Pericardium fibroblast (primary cell): ENCODE measurements at places on chromosomes 4 and X. TPM values are rescaled to one million over a fixed set of nuclear protein-coding genes. Genes with fewer than 3 reads are reported as not detected.

The ANK2 gene
- total RNA-seq: 30.0 and 37.6 TPM in 2 replicates

The SHOX gene
- total RNA-seq: not detected in 2 replicates

The SPANXA2 gene
- not detected in 2 replicates for total RNA-seq

The USP9X gene
- 37.0 and 46.4 TPM in 2 replicates for total RNA-seq

The HDX gene
- total RNA-seq: 0.82 and 1.9 TPM in 2 replicates

The TSPAN5 gene
- 42.0 and 43.2 TPM in 2 replicates for total RNA-seq

The PTCHD1 gene
- total RNA-seq: under 0.01 TPM in 1 of 2 replicates, not detected in the other

The MBTPS2 gene
- total RNA-seq: 6.8 and 7.4 TPM in 2 replicates

The FREM3 gene
- not detected in 2 replicates for total RNA-seq

The NLGN3 gene
- 0.23 and 1.6 TPM in 2 replicates for total RNA-seq

The BMPR1B gene
- total RNA-seq: 0.70 and 1.8 TPM in 2 replicates

The SLC9B1 gene
- 0.23 and 0.26 TPM in 2 replicates for total RNA-seq

The FAM184B gene
- 0.12 TPM in 1 of 2 replicates, not detected in the other for total RNA-seq

The NUDT10 gene
- 2.0 and 3.0 TPM in 2 replicates for total RNA-seq

The TMEM47 gene
- 35.8 and 38.6 TPM in 2 replicates for total RNA-seq

The PAGE1 gene
- not detected in 2 replicates for total RNA-seq

The NMU gene
- not detected in 2 replicates for total RNA-seq

The WNK3 gene
- 1.2 and 1.4 TPM in 2 replicates for total RNA-seq

The SUPT20HL1 gene
- total RNA-seq: not detected in 2 replicates

The F8A1 gene
- 1.8 and 16.5 TPM in 2 replicates for total RNA-seq

The PROM1 gene
- 0.12 TPM in 1 of 2 replicates, not detected in the other for total RNA-seq

The KIT gene
- total RNA-seq: 0.82 and 1.2 TPM in 2 replicates

The NXF2B gene
- not detected in 2 replicates for total RNA-seq

The ETDB gene
- not detected in 2 replicates for total RNA-seq

The AR gene
- 2.5 and 6.8 TPM in 2 replicates for total RNA-seq

The ITIH6 gene
- total RNA-seq: not detected in 2 replicates

The ETDA gene
- total RNA-seq: not detected in 2 replicates
